ENCODE measurements at places on chromosomes 16 and 17. TPM values are rescaled to one million over a fixed set of nuclear protein-coding genes. Genes with fewer than 3 reads are reported as not detected.

GRCh38 chr17:42709561-42709960 is 27.2 kb downstream of the CNTNAP1 start:
- peak; percentile 19 for DNase-seq

The NIP7 gene
- total RNA-seq, result 24.0 TPM

GRCh38 chr16:3712861-3713372 is 4.4 kb downstream of the TRAP1 start:
- DNase-seq, result no peak

DNA sequence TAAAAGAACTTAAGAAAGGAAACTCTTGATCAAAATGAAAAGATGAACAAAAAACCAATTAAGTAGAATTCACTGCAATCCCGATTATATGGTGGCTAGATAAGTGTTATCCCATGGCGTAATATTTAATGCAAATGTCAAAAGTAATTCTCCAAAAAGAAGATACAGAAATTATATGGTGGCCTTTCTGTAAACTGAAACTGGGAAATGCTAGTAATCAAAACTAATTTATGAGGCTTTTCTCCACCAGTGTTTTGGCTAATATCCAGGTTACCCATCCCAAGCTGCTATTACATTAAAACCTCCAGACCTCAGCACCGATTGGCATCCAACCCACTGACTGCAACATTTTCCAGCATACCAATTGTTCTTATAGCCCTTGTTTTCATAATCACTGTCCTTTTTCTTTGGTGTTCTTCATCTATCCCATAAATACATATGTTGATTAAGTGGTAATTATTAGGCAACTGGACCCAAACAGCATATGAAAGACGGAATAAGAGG is 77.2 kb upstream of the TNRC6A start:
- DNase-seq, result no peak

The SPNS2 gene
- 52.2 TPM for total RNA-seq

DNA sequence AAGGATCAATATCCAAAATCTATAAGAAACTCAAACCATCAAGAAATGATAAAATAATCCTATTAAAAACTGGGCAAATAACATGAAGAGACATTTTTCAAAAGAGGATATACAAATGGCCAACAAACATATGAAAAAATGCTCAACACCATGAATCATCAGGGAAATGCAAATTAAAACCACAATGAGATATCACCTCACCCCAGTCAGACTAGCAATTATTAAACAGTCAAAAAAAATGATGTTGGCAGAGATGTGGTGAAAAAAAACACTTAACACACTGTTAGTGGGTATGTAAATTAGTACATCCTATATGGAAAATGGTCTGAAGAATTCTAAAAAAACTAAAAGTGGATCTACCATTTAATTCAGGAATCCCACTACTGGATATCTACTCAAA is 379.0 kb upstream of the SOX9 start:
- DNase-seq, result no peak

The EFNB3 gene
- 9.0 TPM for total RNA-seq

The MYH8 gene
- not detected for total RNA-seq
